ENCODE measurements at places on chromosomes 12 and 14. TPM values are rescaled to one million over a fixed set of nuclear protein-coding genes. Genes with fewer than 3 reads are reported as not detected.
A peak's percentile ranks its signal among the peaks of the same experiment; 100 is the strongest.

Gene SLC10A1
- total RNA-seq = not detected

DNA sequence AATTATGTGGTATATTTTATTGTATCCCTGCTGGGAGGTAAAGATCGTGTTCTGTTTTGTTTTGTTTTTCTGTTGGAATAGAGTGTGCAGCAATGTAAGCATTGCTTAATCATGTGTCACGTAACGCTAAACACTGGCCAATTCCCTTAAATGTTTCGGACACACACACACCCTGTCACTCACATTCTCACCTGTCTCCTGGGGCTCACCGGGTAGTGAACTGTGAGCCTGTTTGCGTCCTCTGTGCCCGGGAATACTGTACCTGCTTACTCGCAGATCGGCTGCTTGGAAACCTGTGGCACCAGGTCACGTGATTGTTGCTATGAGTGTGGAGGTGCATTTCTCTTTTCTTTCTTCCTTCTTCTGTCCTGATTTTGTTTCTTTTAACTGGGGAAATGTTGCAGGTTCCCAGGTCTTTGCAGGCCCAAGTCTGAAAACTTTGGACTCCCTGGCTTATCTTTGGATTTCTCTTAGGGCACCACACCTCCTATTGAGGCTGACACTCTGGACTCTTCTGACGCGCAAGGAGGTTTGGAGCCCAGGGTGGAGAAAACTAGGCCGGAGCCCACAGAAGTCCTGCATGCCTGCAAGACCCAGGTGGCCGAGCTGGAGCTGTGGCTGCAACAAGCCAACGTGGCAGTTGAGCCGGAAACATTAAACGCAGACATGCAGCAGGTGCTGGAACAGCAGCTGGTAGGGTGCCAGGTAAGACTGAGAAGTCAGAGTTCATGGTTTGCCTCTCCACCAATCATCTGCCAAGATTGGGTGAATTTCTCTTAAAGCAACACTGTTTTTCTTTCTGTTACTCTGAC is 181.1 kb downstream of the ESR2 start:
- no peaks in the 10 kb centered on the region for H3K36me3 ChIP-seq
- H3K4me1 ChIP-seq = peaks cover 3% of the 10 kb centered on the region
- no peak overlapping the region for H3K27ac ChIP-seq
- H3K4me3 ChIP-seq = no peak overlapping the region

- no peak overlapping the region for H3K4me3 ChIP-seq
- no peak overlapping the region for H3K27ac ChIP-seq
- H3K4me1 ChIP-seq = no peaks in the 10 kb centered on the region
- DNase-seq = peak; percentile 63
- no peaks in the 10 kb centered on the region for H3K36me3 ChIP-seq
Observed at GRCh38 chr12:91902860-91903683, 242.6 kb downstream of the BTG1 start.

Gene ADAMTS20
- not detected for total RNA-seq

Gene FGF23
- not detected for total RNA-seq

Gene KCNK13
- total RNA-seq = not detected

DNA sequence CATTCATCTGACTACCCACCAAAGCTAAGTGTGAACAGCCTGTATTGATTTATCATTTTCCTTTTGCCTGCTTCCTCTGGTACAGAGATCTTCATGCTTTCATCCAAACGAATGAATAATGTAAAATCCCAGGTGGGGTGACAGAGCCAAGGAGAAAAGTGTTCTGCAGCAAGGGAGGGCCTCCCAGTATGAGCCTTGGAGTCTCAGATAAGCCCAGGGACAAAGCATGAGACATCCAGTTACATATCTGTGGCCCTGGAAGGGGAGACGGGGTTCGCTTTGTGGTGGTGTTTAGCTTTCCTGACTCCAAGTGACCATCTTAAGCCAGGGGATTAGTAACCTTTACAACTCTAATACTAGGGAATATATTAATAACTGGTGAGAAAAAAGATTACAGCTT is 177.1 kb downstream of the ETV6 start:
- no peaks in the 10 kb centered on the region for H3K36me3 ChIP-seq
- no peak overlapping the region for H3K4me3 ChIP-seq
- no peaks in the 10 kb centered on the region for H3K27me3 ChIP-seq
- H3K4me1 ChIP-seq = peaks cover 22% of the 10 kb centered on the region
- no peak overlapping the region for H3K27ac ChIP-seq
- DNase-seq = no peak

- H3K27me3 ChIP-seq = no peaks in the 10 kb centered on the region
- H3K4me1 ChIP-seq = no peaks in the 10 kb centered on the region
- no peak overlapping the region for H3K27ac ChIP-seq
- DNase-seq = no peak
- H3K4me3 ChIP-seq = no peak overlapping the region
- H3K36me3 ChIP-seq = no peaks in the 10 kb centered on the region
Observed at GRCh38 chr14:40072175-40072574, 639.9 kb upstream of the FBXO33 start.

DNA sequence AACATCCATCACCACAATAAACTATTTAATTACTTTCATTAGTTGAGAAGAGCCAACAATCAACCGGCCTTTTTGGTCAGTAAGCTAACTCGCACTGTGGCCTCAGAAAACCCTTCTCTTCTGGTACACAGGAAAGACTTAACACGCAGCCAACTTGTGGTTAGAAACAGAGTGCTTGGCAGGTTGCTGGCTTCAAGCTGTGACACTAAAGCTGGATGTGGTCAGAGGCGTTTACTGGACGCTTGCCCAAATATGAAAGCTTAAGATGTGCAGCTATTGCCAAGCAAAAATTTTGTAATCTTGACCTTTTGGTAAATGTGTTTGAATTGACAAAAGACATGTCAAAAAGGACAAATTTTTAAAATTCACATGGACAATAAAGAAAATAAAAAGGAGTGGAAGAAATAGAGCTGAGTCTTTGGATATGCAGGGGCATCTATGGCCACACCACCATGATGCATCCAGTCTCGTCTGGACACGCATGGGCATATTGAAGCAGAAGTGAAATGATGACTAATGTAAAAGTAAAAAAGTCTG is 2.6 kb upstream of the KLRK1 start:
- H3K4me3 ChIP-seq = no peak overlapping the region
- H3K36me3 ChIP-seq = no peaks in the 10 kb centered on the region
- H3K27me3 ChIP-seq = no peaks in the 10 kb centered on the region

- H3K36me3 ChIP-seq = no peaks in the 10 kb centered on the region
- DNase-seq = peak; percentile 95
- peaks cover 3% of the 10 kb centered on the region for H3K27me3 ChIP-seq
- peaks cover 2% of the 10 kb centered on the region for H3K4me1 ChIP-seq
- no peak overlapping the region for H3K27ac ChIP-seq
Observed at GRCh38 chr14:34030864-34031263, 80.0 kb upstream of the EGLN3 start.

DNA sequence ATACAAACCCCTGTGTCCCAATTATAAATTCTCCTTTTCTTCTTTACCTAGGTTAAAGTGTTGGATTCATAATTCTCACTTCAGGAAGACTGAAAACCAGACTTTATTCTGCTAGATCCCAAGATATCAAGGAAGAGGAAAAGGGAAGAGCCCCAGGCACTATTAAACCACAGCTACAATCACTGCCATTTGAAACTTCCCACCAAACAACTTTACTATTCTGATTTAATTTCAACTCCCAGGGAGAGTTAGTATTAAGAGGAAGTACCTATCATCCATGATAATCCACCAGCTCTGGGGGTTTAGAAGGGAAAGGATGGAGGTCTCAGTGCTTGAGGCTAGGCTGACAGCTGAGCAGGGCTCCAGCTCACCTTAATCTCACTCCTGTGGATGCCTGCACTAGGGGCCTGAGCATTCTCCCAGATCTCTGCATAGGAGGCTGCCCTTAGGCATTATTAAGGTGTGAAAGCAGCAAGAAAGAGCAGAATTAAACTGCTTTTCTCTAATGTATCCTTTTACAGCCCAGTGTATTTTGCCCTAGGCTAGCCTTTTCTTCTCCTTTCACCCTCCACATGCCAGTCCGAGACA is 52.9 kb downstream of the MYF5 start:
- no peak for DNase-seq
- no peak overlapping the region for H3K4me3 ChIP-seq
- no peak overlapping the region for H3K27ac ChIP-seq
- no peaks in the 10 kb centered on the region for H3K36me3 ChIP-seq
- H3K4me1 ChIP-seq = no peaks in the 10 kb centered on the region

GRCh38 chr12:113292091-113292490 is 42.8 kb downstream of the SLC8B1 start:
- peak; percentile 72 for DNase-seq
- no peaks in the 10 kb centered on the region for H3K4me1 ChIP-seq
- H3K36me3 ChIP-seq = no peaks in the 10 kb centered on the region
- H3K4me3 ChIP-seq = no peak overlapping the region

Gene SERPINA5
- total RNA-seq = not detected

DNA sequence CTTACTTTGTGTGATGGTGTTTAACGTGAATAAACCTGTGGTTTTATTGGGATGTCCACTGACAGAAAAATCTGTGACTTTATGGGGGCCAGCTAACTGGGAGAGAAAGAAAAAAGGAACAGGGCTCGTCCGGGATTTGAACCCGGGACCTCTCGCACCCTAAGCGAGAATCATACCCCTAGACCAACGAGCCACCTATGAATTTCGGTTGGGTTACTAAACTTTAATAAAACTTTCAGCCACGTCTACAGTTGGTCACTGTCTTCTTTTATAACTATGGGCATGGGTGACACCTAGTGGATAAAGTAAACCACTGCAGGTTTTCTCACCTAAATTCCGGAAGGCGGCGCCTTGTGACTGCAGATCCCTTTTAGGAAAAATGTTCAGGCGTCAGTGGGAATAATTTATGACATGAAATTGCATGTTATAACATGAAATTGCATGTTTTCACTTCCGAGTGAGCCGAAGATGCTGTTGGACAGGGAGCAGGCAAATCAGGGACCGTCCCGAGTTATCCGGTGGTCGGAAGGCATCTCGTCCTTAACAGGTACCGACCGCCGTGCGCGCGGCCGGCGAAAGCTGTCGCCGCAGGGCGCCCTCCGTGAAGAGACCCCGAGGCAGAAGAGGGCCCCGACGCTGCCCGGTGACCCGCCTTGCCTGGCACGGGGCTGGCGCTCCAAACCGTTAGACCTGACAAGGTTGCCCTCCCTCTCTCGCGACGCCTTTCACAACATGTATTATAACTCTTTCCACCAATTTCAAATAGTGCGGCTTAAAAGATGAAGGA is 18.2 kb upstream of the RNASE12 start:
- H3K27ac ChIP-seq = no peak overlapping the region
- H3K36me3 ChIP-seq = no peaks in the 10 kb centered on the region
- H3K27me3 ChIP-seq = no peaks in the 10 kb centered on the region
- H3K4me1 ChIP-seq = no peaks in the 10 kb centered on the region
- H3K4me3 ChIP-seq = peak overlapping the region; percentile 92
- peak; percentile 73 for DNase-seq

DNA sequence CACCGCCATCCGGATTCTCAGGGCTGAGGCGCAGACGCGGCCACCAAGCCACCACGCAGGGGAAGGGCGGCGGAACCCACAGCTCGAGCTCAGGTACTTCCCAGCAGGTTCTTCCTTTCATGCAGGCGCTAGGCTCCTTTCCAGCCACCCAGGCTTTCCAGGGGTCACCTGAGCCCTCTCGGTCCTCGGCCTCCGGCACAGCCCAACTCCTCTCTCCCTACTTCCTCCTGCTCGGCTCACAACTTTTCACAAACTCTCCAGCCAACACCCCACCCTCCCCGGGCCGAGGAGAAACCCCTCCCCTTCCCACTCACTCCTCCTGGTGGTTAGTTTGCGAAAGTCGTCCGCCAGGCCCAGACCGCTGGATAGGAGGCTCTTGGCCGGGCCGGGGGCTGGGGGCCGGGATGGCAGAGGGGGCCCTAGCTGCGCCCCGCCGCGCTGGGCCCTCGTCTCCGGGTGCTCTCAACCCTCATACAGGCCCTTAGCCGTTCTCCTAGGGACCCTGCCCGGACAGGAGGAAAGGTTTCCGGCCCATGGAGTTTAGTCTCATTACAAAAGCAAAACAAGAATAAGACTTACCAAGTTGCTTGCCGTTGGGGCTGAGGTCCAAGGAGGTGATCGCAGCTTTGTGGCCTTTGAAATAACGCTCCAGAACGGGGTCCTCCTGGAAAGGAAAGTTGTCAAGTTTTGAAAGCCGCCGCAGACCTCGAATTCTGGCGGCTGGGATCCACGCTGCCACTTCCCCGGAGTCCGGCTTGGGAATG is at the start of gene GALNT4:
TSS of gene GALNT4 (minus strand) at position 256 of the 764 bp plus-strand sequence. CDS start at position 9, 247 bp downstream.
- H3K4me3 ChIP-seq = peak within 1 kb of the TSS; percentile 72
- peaks cover 2% of the 10 kb centered on the region for H3K36me3 ChIP-seq
- peaks cover 12% of the 10 kb centered on the region for H3K4me1 ChIP-seq
- peak; percentile 88 for DNase-seq
- peak within 1 kb of the TSS; percentile 80 for H3K27ac ChIP-seq

DNA sequence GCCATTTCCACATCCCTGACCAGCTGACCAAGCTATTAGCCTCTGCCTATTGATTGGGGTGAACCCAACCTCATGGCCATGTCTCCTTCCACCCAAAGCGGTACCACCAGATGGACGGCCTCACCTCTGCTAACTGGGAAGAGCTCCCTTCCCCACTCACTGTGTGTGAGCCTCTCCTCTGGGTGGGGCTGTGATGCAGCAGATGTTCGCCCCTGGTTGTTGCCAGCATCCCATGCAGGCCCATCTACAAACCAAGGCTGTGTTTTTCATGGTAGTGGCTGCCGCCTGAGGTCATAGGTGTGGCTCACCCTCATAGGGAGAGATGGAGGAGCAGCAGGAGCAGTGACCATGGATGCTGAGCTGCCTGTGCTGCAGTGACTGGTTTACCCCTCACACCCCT is 47.6 kb upstream of the RD3L start:
- no peak for DNase-seq
- H3K4me1 ChIP-seq = no peaks in the 10 kb centered on the region
- H3K27ac ChIP-seq = no peak overlapping the region
- H3K36me3 ChIP-seq = no peaks in the 10 kb centered on the region

Gene CCDC177
- total RNA-seq = not detected

- no peaks in the 10 kb centered on the region for H3K4me1 ChIP-seq
- H3K27me3 ChIP-seq = no peaks in the 10 kb centered on the region
- no peaks in the 10 kb centered on the region for H3K36me3 ChIP-seq
- no peak overlapping the region for H3K27ac ChIP-seq
- DNase-seq = no peak
Observed at GRCh38 chr12:34204830-34205285, 182.6 kb downstream of the ALG10 start.

DNA sequence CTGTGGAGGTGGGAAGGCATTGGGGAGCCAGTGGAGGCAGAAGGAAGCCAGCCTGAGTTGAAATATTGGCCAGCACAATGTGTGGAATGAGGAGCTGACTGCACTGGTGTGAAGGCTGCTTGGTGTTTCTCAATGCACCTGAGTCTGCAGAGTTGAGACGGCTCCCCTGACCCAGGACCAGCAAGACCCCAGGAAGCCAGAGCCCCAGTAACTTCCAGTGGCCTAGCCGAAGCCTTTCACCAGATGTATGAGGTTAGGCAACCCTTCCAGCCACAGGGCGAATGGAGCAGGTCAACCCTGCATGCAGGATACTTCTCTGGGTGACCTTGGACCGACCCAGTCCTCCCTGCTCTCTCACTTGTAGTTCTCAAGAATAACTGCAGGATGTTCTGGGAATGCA is 12.9 kb upstream of the KRT73 start:
- no peaks in the 10 kb centered on the region for H3K27me3 ChIP-seq
- no peak overlapping the region for H3K27ac ChIP-seq
- no peak overlapping the region for H3K4me3 ChIP-seq
- no peak for DNase-seq
- no peaks in the 10 kb centered on the region for H3K36me3 ChIP-seq

All from fibroblast of lung (primary cell).